ENCODE measurements at places on chromosomes 13 and 19.

DNA sequence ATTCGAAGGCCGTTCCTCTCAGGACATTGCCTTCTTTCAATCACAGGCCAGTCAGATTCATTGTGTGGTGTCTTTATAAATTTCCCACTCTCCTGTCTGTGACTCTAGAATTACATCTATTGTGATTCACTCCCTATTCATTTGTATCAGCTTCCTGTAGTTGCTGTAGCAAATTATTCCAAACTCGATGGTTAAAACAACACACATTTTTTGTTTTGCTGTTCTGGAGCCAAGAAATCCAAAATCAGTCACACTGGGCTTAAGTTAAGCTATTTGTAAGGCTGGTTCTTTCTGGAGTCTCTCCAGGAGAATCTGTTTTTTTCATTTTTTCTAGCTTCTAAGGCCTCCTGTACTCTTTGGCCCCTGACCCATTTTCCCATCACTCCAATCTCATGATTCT, 1487.0 kb upstream of the SLC10A2 start:
- no peak for DNase-seq

GRCh38 chr13:19817510-19818158, 34.9 kb upstream of the PSPC1 start:
- no peak for DNase-seq

DNA sequence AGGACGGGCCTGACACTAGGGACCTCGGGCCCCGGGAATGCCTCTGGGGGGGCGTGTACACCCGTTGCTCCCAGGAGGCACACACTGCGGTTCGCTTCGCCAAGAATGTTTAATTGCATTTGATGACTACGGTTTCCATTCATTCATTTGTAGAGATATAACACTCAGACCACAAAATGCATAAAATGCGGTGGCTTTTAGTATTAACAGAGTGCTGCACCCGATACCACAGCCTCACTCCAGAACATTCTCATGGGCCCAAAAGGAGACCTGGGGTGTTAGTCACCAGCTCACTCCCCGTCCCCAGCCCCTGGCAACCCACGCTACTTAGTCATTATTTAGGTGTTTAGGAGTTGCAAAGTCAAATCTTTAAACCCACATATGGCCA, 21.8 kb downstream of the HCN2 start:
- no peak for DNase-seq

DNA sequence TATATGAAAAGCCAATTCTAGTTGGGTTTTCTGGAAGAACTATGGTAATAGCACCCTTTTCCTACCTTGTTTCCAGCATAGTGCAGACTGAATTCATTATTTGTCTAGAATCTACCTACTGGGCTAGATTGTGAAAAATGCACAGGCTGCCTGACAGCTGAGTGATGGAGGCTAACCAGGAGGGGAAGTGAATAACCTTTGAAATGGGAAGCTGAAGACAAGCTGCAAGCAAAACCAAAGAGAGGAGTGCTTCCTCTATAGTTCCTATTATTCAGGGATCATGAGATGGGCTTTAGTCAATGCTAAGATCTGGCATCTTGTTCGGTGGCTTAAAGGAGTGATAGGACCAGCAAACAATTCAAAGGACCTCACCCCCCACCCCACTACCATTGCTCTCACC, 26.9 kb downstream of the MZT1 start:
- no peak for DNase-seq

GRCh38 chr13:45276913-45277312, 64.1 kb downstream of the TPT1 start:
- DNase-seq: no peak

DNA sequence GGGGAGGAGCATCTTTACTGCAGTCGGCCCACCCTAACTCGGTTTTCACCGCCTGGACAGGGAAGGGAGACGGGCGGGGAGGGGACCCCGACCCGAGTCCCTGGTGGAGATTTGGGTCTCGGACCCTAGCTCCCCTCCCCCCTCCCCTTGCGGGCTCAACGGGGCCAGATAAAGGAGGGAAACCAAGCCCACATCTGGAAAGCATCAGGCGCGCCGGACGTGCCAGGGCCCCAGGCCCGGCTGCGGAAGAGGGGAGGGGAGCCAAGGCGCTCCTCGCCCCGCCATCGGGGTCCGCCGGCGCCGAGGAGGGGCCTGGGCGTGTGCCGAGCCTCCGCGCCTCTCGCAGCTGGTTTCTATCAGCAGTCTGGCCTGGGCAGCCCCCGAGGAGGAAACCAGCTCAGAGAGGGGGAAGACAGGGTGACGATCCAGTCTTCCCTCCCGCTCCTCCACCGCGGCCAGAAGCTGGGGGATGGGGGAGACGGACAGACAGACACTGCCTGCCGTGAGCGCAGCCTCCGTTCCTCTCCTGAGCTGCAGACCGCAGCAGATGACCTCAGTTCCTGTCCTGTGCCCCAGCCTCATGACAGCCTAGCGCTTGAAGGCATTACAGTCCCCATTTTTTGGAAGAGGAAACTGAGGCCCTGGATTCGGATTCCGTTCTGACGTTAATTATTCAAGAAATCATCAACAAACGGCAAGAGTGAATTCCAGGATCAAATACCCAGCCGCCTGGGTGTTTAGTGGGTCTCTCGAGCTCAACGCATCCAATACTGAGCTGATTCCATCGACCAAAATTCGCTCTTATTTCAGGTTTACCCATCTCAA, 3.6 kb upstream of the GNG8 start:
- no peak for DNase-seq

Measured in T-cell (primary cell).